ENCODE measurements at places on chromosomes 12 and 14.

GRCh38 chr12:87920139-87920538, 109.1 kb downstream of the C12orf50 start:
- DNase-seq, result no peak

DNA sequence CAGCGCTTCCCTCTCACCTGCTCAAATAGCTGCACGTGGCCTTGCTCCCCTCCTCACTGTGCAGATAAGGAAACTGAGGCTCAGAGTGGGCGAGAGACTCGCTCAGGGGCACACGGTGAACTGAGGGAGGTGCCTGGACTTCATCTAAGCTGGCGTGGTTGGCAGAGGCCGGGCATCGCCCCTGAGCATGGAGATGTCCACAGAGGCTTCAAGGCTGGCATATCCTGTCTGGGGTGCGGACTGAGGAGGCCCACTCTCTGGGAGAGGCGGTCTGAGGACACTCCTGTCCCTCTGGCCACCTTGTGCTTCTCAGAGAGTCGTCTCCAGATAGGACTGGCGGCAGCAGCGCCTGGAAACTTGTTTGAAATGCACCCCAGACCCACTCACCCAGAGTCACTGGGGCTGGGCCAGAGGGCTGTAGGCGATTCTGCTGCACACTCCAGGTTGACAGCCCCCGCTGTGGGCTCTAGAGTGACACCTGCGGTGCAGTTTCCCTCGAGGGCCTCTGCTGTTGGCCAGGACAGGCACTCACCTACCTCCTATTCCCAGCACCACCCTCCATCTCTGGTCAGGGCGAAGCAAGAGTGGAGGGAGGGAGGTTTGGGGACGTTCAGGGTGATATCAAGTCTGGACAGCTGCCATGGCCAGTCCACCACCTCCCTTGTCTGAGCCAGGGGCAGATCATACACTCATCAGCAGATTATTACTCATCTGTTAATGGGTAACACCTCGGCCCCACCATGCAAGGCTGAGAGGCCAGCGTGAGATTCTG, 11.2 kb upstream of the LBHD2 start:
- DNase-seq, result no peak

DNA sequence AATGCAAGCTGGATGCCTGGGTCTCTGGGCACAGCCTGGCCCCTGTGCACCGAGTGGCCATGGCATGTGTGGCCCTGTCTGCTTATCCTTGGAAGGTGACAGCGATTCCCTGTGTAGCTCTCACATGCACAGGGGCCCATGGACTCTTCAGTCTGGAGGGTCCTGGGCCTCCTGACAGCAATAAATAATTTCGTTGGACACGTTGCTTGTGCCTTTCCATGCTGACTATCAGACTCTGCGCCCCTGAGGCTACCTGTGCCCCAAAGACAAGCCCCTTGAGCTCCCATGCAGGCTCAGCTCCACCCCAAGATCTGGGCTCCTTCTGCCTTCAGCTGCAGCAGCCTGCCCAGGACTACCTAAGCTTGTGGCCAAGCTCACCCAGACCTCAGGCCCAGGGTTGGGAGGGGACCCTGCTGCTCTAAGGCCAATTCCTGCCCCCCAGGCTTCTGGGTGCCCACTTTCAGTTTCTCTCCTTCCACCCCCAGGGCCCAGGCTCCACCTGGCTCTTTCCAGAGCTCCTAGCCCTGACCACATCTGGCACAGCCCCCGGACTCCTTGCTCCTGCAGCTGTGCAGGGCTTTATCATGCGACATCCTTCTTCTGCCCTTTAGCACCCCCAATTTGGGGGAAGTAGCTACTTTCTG, 11.8 kb downstream of the SERPINA3 start:
- no peak for DNase-seq

DNA sequence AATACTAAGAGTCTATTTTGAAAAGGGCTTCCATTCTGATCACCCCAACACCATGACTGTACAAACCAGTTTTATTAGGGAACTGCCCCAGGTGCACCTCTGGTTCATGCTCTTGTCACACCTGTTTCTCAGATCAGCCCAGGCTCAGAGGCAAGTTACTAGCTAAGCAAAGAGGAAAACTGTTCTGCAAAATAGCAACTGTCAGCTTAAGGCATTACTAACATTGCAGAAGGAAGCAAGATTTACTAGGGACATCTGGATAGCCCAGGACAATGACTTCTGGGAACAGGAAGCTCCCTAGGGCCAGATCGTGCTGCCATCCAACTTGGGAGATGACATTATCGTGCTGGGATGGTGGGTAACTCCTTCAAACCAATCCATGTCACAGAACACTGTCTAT, 30.1 kb downstream of the ANAPC7 start:
- no peak for DNase-seq

GRCh38 chr12:89927226-89927698, 218.6 kb upstream of the ATP2B1 start:
- DNase-seq, result no peak

DNA sequence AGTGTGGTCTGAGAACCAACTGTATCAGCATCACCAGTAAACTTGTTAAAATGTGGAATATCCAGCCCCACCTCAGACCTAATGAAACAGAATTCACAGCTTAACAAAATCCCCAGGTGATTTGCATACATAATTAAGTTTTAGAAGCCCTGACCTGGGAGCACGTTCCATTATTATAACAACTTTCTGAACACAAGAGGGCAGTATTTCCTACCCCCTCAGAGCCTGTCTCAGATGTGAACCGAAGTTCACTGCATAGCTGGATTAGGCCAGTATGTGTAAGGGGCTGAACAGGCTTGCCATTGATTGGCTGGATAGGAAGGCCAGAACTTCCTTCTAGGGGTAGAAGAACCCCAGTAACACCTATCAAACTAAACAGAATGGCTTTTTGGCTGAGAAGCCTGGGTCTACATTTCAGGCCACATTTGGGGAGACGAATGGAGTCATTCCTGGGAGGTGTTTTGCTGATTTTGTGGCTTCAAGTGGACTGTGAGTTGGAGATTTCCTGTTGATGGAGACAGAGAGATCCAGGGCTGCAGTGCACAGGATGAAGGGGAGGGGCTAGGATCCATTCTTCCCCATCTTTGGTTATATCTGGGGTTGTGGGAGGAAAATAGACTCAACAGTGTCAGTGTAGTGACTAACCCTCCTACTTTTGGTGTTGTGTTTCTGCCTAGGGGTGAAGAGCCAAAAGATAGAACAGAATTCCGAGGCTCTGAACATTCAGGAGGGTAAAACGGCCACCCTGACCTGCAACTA, 94.7 kb upstream of the OR4E1 start:
- no peak for DNase-seq

DNA sequence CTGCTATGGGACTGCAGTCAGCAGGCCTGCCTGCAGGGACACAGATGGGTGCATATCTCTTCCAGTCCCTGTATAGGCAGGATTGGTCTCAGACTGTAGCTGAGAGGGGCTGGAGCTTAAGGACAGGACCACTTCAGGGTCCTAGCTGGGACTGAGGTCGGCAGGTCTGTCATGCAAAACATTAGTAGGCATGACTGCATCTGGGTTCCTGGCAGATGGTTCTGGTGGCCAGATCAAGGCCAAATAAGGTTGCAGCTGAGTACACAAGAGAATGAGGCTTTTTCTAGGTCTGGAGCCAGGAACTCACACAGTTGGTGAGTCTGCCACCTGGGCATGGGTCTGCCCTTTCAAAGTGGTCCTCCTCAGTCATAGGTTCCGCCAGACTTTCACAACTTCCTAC, 155.8 kb downstream of the TPH2 start:
- peak; percentile 7 for DNase-seq
